Suppressor macrophage treated with lipopolysaccharide for 1 hour (primary cell): ENCODE measurements at places on chromosomes 7 and 10.
A peak's percentile ranks its signal among the peaks of the same experiment; 100 is the strongest.

- no peak for DNase-seq
These were observed 10.7 kb downstream of the XPNPEP1 start for GRCh38 chr10:109912335-109913281.

- DNase-seq: no peak
These were observed 115.8 kb upstream of the LANCL2 start for GRCh38 chr7:55249332-55249731.

- DNase-seq: peak; percentile 6
These were observed 56.9 kb upstream of the PPP1R3C start for GRCh38 chr10:91689731-91690168.

DNA sequence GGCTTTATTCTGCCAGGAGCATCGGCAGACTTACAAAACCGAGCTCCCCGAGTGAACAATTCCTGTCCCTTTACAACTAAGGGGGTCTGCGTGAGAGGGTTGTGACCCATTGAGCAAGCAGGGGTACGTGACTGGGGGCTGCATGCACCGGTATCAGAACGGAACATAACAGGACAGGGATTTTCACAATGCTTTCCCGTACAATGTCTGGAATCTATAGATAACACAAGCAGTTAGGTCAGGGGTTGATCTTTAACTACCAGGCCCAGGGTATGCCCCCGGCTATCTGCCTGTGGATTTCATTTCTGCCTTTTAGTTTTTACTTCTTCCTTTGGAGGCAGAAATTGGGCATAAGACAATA is 38.1 kb upstream of the GSDME start:
- no peak for DNase-seq

DNA sequence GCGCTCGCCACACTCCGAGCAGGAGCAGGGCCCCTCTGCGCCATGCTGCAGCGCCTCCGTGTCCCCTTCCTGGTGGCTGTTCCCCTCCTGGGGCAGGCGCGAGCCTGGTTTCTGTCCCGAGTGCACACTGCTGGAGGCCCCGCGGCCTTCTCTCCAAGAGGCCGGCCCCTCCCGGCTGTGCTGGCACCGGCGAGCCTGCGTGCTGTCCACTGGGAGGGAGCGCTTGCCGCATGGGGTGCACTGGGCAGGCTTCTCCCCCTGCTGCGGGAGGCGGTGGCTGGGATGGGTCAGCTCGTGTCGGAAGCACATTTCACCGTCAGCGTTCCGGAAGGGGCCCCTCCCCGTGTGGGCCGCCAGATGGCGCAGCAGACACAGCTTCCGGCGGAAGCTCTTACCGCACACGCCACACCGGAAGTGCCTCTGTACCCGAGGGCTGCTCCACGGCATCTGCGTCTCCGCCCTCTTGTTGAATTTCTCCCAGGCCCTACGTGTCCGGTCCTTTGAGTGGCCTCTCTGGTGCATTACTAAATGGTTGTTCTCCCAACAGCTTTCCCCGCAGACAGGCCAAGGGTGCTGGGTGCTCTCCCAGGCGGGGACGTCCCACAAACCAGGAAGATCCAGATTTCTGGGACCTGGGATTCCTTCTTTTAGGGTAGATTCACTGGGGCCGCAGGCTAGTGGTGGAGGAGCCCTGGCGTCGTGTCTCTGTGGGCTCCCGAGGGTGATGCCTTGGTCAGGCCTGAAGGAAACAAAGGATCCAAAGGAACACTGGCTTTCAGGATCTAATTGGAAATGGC is 18.7 kb downstream of the ZNF786 start:
- peak; percentile 60 for DNase-seq

DNA sequence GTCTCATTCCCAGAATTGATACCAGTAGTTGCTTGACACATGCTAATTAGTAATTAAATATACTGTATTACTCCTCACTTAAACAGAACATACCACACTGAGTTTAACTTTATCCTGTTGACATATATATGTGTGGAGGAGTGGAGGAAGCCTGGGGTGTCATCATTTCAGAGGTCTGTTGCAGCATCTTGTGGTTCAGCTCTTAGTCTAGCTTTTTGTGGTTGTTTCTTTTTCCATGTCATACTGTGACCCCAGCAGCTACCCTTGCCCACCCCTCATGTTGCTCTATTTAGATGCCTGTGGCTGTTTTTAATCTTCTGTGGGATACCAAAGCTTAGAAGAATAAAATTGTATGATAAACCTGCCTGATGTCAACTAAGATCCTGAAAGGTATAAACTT is 875.4 kb downstream of the LRMDA start:
- DNase-seq: peak; percentile 78

- DNase-seq: no peak
These were observed 9.1 kb downstream of the RASSF4 start for GRCh38 chr10:44968500-44969400.

- no peak for DNase-seq
These were observed 120.8 kb downstream of the NT5C2 start for GRCh38 chr10:103072276-103072675.

GRCh38 chr10:132987671-132988571 is 45.6 kb upstream of the CFAP46 start:
- DNase-seq: no peak

- DNase-seq: peak; percentile 70
These were observed 213.6 kb upstream of the FZD1 start for GRCh38 chr7:91050677-91051076.

DNA sequence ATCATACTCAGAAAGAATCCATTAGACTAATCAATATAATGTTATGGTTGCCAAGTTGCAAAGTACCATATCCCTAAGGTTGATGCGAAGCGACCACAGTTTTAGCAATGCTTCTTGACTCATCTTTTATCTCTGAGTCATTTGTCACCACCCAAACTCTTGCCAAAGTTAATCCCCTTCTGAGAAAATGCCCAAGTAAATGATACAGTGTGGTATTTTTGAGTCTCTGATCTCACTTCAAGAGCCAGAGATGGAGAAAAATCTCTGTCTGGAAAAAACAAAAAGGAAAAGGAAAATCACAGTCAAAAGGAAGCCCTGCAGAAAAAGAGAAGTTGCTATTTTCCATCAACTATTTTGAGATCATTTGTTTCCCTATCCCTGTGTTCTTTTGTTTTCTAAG is 26.7 kb upstream of the OTUD1 start:
- peak; percentile 96 for DNase-seq

GRCh38 chr10:104103956-104104355 is 18.0 kb upstream of the SFR1 start:
- no peak for DNase-seq

- DNase-seq: peak; percentile 43
These were observed 43.5 kb downstream of the TLL2 start for GRCh38 chr10:96470116-96470743.
